ENCODE measurements at places on chromosomes 11 and 22.
A peak's percentile ranks its signal among the peaks of the same experiment; 100 is the strongest.

DNA sequence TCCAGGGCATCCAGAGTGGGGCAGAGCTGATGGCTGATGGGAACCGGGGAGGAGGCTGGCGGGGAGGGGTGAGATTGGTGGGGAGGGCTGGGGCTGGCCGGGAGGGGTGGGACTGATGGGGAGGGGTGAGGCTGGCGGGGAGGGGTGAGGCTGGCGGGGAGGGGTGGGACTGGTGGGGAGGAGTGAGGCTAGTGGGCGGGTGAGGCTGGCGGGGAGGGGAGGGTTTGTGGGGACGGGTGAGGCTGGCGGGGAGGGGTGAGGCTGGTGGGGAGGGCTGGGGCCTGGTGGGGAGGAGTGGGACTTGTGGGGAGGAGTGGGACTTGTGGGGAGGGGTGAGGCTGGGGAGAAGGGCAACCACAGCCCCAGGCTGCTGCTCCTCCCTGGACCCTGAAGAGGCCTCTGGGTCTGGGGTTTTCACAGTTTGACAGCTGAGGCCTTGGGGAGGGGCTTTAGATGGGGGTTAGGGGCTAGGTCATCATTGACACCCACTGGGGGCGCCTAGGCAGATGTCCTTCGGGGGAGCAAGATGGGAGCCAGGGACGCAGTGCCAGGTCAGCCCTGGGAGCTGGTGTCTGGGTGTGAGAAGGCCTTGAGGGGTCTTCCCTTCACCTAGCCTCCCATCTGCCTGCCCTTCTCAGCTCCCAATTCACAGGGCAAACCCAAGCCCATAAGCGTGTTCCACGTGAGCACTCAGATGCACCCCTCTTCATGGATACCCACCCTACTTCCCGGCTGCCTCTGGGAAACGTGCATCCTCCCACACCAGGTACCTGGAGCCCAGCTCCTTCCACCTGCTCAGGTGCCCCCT is 26.7 kb downstream of the PARVG start:
- no peak for DNase-seq

DNA sequence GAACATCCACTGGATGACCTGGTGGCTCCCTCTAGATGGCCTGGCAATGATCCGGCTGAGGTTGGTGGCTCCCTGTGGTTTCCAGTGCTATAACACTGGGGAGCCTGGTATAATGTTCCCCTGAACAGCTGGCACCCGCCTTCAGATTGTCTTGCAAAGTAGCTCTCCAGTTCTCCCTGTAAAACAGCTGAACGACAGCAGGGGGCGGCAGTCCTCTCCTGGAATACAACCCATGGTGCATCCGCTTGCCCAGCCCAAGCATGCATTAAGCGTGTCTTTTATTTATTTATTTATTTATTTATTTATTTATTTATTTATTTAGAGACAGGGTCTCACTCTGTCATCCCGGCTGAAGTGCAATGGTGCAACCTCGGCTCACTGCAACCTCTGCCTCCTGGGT is 258.9 kb downstream of the BUD13 start:
- peak; percentile 20 for DNase-seq

DNA sequence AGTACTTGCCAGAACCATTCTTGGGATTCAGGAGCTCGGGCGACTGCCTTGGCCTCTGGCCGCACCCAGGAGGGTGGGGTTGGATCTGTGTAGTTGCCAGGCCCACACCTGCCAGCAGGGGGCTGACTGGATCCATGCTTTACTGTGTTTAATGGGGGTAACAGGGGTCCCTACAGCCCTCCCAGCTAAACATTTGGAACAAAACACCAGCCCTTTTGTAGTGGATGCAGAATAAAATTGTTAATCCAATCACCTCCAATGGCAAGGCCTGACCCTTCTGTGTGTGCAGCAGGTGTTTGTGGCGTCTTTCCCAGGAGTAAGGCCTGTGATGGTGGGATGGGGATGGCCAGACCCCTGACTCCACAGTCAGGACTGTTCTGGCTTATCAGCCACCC is 22.5 kb downstream of the SUN2 start:
- DNase-seq = peak; percentile 37

DNA sequence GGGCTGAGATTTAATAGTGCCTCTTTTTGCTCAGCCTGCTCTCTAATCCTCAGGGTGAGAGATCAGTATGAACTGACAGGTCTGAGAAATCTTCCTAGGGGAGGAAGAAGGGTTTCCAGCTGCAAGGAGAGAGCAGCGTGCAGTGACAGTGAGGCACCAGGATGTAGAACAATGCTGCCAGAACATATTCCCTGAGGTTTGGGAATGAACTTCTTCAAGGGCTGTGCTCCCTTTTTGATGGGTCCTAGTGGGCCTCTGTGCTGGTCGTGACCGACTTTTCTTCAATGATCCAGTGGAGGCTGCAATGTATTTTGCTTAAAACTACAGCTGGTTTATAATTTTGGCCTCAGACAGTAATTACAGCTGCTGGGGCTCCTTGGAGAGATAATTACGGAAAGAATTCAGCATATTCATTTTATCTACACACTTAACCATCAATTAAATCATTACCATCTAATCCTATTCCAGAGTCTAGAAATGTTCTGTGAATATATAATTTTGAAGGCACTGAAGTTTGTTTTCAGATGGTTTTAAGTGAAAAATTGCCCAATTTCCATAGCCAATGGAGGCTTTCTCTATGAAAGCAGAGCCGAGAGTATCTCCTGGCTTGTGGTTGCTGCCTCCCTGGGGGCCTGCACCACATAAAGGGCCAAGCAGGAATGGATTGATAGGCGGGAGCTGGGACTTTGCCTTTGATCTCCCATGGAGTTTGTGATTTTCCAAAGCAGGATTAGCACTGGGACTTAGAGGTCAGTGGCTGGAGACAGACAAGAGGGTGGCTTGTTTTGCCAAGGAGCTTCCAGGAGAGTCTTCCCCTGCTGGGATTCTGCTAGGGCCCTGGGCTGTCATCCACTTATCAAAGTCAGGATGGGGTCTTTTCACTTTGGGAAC is 41.0 kb upstream of the OLFML1 start:
- no peak for DNase-seq

DNA sequence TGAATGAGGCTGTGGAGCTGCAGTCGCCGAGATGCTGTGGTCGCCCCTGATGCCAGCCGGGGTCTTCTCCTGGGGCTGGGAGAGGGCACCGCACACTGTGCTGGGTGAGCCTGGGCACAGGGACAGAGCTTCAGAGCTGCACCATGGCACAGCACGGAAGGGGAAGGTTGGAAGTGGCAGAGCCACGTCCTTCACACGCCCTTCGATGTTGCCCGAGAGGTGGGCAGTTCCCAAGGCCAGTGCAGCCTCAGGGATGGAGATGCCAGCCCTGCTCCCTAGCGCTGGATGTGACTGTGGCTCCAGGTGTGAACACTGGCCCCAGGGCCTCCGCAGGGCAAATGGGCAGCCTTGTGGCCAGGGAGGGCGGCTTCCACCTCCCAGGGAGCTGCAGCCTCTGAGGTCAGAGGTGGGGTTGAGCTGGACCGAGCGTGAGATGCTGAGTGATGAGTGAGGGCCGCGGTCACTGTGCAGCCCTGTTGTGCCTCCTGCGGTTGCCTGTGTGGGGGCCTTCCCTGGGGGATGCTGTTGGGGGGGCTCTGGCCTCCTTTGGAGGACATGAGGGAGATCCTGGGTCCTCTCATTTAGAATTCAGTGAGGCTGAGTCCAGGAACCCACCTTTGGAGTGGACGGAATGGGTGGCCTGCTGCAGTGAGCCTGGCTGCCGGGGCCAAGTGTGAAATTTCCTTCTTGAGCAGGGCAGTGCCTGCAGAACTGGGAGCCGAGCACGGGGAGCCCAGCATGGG is 1090.0 kb downstream of the BRD1 start:
- DNase-seq = no peak

GRCh38 chr11:802018-802617 is 2.9 kb downstream of the PIDD1 start:
- DNase-seq = no peak

GRCh38 chr11:20474882-20475517 is 87.5 kb downstream of the PRMT3 start:
- no peak for DNase-seq

GRCh38 chr22:45499746-45500145 is 2.9 kb upstream of the FBLN1 start:
- DNase-seq = no peak

DNA sequence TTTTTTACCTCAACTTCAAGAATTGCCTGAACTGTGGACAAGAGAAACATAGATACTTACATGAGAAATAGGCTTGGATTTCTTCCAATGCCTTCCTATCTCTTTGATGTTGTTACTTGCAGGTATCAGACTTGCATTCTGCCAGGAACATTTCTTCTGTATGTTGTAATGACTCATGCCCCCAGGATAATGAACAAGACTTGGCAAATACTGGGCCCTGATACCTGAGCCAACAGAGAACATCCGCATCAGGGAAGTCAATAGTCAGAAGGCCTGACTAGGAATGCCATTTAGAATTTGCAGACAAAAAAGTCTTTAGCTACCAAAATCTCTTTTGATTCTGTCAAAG is 273.7 kb upstream of the KIRREL3 start:
- no peak for DNase-seq

DNA sequence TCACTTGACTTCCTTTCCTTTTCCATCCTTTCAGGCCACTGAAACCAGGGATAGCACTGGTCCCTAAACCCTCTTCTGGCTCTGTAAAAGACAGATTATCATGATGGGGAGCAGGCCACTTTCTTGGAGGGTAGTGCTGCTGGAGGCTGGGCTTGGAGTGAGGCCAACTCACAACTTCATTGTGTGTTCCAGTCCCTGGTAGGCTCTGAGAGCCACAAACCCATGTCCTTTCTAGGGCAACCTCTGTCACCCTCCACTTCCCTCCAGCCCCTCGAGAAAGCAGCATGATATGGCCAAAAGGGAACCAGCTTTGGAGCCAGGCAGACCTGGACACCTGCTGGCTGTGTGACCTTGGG is 2.3 kb downstream of the TKFC start:
- DNase-seq = no peak

DNA sequence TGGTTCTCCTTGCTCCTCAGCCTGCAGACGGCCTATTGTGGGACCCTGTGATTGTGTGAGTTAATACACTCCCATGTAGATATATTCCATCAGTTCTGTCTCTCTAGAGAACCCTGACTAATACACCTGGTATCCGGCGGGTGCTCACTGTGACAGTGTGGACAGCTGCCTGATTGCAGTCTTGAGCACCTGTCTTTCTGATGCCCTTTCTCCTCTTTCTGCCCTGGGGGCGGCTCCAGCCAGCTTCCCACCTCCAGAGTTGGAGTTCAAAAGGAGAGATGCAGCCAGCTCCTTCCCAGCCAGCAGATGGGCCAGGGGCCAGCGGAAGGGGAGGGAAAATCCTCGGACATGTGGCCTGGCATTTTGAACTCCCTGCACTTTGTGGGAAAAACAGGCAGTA is 15.0 kb downstream of the SMIM38 start:
- DNase-seq = peak; percentile 51

- DNase-seq = no peak
Measured at GRCh38 chr11:134574425-134574824, 162.4 kb upstream of the B3GAT1 start.

- DNase-seq = peak; percentile 50
Measured at GRCh38 chr11:74388678-74389327, 9.4 kb downstream of the PGM2L1 start.

DNA sequence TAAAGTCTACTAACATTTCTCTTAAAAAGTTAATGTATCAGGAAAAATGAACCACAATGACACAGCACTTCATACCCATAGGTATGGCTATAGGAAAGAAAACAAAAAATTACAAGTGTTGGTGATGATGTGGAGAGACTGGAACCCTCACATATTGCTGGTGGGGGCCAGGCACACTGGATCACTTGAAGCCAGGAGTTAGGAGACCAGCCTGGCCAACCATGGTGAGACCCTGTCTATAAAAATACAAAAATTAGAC is 26.7 kb downstream of the TCF20 start:
- DNase-seq = no peak

DNA sequence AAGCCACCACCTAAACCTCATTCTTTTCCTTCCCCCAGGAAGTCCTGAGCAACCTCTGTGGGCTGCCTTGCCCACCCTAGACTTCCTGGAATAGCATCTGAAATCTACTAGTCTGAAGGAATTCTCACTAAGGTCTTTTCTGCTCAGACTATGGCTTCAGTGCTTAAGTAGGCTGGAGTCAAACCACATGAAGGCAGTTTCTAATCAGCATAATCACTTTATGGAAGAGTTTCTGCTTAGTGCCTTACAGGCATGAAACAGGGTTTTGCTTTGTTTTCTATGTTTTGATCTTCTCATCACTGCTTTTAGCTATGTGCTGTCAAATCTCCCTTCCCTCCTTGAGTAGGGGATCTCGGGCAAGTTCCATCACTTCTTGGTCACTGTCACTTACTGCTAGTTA is 117.7 kb downstream of the WT1 start:
- no peak for DNase-seq

GRCh38 chr11:64796757-64797541 is 6.1 kb downstream of the MAP4K2 start:
- no peak for DNase-seq

GRCh38 chr11:128297805-128298204 is 289.6 kb downstream of the ETS1 start:
- no peak for DNase-seq

DNA sequence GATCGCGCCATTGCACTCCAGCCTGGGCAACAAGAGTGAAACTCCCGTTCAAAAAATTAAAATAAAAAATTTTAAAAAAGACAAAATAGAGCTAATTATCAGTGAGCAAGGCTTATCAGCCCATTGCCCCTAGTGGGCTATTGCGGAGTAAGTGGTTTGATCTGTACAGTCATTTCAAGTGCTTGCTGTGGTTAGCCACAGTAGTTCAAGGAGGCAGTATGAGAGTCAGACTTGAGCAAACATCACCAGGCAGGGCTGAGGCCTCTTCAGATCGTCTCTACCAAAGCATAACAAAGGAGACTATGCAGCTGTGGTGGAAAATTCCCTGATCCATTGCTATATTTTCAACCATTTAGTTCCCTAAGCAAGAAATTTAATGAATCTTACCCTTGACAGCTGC is 4.3 kb upstream of the SBF2 start:
- DNase-seq = peak; percentile 88

DNA sequence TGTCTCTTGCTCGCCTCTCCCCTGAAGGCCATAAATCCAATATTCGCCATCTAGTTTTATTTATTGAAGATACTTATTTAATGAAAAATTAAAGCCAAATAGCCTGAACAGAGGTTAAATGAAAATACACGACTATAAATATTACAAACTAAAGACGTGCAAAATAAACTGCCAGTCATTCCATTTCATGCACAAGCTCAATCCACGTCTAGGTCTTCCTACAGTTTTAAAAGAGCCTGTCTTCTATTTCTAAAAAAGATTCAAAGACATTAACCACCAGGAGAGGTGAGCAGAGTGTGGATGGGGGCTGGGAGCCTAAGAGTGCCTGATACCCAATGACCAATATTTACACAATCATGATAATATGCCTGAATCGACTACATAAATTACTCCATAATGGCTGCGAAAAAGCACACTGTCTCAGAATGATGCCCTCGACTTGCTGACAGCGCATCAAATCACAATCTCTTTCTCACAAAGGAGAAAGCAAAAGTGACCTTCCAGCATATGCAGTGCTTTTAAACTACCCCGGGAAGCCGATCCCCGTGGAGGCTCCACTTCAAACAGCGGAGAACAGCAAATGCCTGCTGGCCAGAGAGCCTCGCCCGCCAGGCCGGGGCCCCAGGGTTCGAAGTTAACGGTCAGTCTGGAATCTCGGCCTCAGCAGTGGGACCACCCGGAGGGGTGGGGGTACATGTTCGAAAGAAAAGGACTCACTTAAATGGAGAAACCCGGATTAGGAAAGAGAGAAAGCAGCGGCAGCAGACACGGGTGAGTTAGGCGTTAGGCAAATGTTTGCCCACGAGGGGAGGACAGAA is 1.7 kb downstream of the FCHSD2 start:
- peak; percentile 42 for DNase-seq
